ENCODE measurements at places on chromosomes 3 and 15. TPM values are rescaled to one million over a fixed set of nuclear protein-coding genes. Genes with fewer than 3 reads are reported as not detected.

Gene STAC
- total RNA-seq = 3.9 TPM

Gene LAMB2
- 56.3 TPM for total RNA-seq

Gene TRIM42
- total RNA-seq = not detected

Gene HGD
- 0.98 TPM for total RNA-seq

Gene CASR
- total RNA-seq = not detected

Gene A4GNT
- not detected for total RNA-seq

Gene IL17RD
- total RNA-seq = 47.5 TPM

Gene PTPRG
- total RNA-seq = 54.8 TPM

Gene LRRIQ4
- 0.49 TPM for total RNA-seq

Gene TMEM212
- not detected for total RNA-seq

Gene WDR82
- total RNA-seq = 135 TPM

Gene GOLGA8Q
- total RNA-seq = 0.25 TPM

Gene TMCO5A
- total RNA-seq = not detected

Gene P2RY13
- total RNA-seq = 1.5 TPM

Gene SCAPER
- 77.7 TPM for total RNA-seq

Gene CHDH
- total RNA-seq = 1.2 TPM

Gene ISG20
- total RNA-seq = not detected

Gene GOLGA6B
- not detected for total RNA-seq

Gene PIERCE2
- total RNA-seq = 2.5 TPM

Gene CCR3
- not detected for total RNA-seq

Gene AADACL2
- not detected for total RNA-seq

Gene USP4
- total RNA-seq = 26.3 TPM

Gene CD200
- total RNA-seq = 46.2 TPM

Gene SLC2A2
- not detected for total RNA-seq

Gene CD96
- total RNA-seq = 0.25 TPM

Gene CMTM8
- 0.49 TPM for total RNA-seq

Gene REC114
- total RNA-seq = not detected

Gene GPR27
- 34.2 TPM for total RNA-seq

Gene EFHB
- total RNA-seq = 4.2 TPM

Gene HES1
- total RNA-seq = 16.2 TPM

Gene HHATL
- not detected for total RNA-seq

Gene C3orf85
- not detected for total RNA-seq

Gene PSTPIP1
- not detected for total RNA-seq
